ENCODE measurements at places on chromosomes 7 and 10. TPM values are rescaled to one million over a fixed set of nuclear protein-coding genes. Genes with fewer than 3 reads are reported as not detected.
A peak's percentile ranks its signal among the peaks of the same experiment; 100 is the strongest.

The SUN3 gene
- 2.7 TPM for total RNA-seq

The INMT gene
- 0.32 TPM for total RNA-seq

- peak; percentile 75 for DNase-seq
Measured at GRCh38 chr7:43108255-43109011, 4.0 kb upstream of the HECW1 start.

DNA sequence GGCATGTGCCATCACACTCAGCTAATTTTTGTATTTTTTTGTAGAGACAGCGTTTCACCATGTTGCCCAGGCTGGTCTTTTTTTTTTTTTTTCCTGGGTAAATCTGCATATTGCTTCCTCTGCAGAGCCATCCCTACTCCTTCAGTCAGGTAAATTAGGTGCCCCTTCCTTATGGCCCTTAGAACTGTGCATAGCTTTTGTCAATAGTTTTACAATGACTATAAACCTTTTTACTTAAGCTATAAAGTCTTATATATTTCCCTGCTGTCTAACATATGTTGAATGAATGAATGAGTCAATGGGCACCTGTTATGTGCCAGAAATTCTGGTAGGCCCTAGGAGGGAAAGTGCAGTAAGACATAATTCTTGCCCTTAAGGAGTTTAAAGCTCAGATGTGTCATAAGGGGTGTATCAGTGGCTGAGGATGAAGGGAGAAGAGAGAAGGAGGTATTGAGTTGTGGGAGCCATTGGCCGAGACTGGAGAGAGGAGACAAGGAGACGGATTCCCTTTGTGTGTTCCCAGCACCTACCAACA, 30.6 kb upstream of the UBE2D1 start:
- no peak for DNase-seq

- peak; percentile 82 for DNase-seq
Measured at GRCh38 chr7:142808461-142808801, 37.7 kb downstream of the PRSS2 start.
